Stimulated activated CD8-positive, alpha-beta memory T cell treated with anti-CD3 and anti-CD28 coated beads, Interleukin-4, amount 100 ng/mL, for 4 hours (primary cell): ENCODE measurements at places on chromosomes 12 and 14.

DNA sequence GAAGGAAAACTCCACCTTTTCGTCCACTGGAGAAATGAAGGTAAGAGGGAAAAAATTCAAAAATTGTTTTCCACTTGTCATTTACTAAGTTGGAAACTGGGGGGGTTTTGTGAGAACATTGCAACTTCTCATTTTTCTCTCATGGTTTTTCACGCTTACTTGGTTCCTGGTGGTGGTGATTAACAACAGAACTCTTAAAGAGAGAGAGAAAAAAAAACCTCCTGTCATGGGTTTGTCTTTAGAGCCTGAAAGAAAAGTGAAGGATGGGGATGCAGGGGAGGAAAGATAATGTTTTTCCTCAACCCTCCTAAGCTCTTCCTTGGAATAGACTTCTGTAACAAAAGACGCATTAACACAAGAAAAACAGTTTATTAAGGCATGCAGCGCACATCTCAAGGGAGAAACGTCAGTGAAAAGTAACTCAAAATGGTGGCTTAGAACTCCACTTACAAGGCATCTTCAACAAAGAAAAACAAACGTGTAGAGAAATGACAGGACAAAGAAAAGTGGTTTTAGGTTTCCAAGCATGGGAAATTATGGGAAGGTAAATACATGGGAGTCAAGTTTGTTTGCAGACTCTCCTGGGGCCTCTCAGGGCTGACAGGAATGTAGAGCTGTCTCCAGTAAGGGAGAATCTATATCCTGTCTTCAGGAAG lies 81.9 kb upstream of the ATF7IP start:
- no peak for DNase-seq

DNA sequence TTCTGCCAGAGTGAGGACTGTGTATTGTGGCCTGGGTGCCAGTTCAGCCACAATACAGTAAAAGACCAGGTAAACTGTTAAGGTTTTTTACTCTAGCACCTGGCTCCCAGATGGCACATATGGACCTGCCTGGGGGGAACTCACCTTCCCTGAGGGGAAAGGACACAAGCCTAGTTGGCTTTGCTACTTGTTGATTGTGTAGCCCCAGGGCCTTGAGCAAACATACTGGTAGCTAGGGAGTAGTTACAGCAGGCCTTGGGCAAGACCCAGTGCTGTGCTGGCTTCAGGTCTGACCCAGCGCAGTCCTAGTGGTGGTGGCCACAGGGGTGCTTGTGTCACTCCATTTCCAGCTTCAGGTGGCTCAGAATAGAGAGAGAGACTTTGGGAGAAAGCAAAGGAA lies 216.4 kb downstream of the KLHL28 start:
- no peak for DNase-seq

DNA sequence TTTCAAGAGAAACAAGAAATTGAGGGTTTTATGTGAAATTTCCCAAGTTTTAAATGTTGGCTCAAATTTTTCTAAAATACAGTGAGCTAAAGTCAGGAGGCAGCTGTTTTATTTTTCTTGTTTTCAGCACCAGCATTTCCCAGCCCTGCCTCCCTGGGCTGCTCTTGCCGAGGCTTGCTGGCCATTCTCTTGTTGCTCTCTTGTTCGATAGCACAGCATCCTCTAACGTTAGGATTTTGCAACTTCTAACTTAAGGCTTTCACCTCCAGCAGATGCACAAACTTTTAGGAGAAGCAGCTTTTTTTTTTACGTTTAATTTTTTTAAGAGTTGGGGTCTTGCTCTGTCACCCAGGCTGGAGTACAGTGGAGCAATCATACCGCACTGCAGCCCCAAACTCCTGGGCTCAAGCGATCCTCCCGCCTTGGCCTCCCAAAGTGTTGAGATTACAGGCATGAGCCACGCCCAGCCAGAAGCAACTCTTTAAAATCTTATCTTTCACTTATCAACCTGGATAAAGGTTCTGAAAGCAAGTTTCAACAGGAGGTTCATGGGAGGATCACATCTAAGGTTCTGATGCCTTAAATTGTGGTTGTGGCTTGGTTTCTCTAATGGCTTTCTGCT lies 40.2 kb downstream of the B4GALNT3 start:
- DNase-seq = no peak

DNA sequence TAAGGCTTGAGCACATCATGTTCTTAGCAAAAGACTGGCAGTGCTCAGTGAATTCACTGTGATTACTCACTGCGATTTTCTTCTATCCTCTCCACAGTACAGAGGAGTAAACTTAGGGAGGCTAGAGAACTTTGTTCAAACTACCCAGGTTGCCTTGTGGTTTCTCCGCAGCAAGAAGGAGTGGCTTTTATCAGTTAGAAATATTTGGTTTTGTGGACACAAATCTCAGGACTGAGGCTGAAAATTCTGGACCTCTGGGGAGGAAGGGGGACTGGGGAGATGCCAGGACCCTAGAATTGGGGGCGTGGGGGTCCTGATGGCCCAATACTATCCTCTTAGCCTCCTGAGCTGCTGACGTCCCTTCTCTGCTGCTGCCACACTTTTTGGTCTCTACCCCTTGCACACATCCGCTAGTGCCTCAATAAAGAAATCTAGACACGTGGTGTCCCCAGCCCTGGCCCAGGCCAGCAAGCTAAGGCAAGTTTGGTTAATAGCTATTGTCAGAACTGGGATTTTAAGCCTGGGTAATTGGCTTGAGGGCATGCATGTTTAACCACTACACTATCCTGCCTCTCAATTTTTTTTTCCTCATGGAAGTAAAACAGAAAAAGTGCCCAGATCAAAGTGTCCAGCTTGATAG lies 842 bp downstream of the OAS2 start:
- no peak for DNase-seq

DNA sequence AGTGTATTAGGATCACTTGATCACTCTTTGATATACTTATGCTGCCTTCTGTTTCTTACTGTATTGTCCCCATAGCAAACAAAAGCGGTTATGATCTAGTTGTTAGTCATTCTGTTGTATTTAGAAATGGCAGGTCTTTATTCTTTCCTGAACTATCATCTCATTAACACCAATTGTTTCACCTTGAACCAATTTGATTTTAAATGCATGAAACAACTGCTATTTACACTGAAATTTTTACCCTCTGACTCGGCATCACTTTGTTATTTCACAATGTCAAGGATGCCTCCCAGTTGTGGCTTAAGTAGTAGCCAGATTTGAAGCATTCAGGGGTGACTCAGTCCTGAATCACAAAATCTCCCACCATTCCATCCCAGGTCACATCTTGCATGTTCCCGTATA lies 303.5 kb downstream of the EGLN3 start:
- no peak for DNase-seq

GRCh38 chr12:86914721-86915120 lies 658.5 kb upstream of the MGAT4C start:
- DNase-seq = no peak

- DNase-seq = no peak
Measured at GRCh38 chr12:104756901-104757300, 201.2 kb downstream of the SLC41A2 start.

DNA sequence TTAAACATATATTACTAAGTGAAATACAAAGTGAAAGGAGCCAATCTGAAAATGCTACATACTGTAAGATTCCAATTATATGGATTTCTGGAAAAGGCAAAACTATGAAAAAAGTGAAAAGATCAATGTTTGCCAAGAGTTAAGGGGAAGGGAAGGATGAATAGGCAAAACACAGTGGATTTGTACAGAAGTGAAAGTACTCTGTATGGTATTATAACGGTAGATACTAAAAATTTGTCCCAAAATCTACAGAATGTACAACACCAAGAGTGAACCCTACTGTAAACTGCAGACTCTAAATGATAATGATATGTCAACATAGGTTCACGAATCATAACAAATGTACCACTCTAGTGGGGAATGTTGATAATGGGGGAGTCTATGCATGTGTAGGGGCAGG lies 17.8 kb downstream of the EEA1 start:
- DNase-seq = no peak

DNA sequence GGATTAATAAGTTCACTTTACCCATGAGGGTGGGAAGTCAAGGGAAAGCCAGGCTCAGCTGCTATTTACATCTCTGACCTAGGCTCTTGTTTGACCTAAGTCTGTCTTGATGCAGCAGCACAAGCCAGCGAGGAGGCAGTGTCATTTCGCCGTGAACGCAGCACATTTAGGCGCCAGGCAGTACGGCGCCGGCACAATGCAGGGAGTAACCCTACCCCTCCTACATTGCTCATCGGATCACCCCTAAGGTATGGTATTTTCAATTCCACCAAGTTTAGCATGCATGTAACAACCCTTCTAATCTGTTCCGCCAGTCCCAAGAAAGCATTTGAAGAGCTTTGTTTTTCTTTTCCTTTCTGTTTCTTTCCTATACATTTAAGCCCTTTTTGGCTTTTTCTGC lies 81.2 kb downstream of the PCNX1 start:
- no peak for DNase-seq

DNA sequence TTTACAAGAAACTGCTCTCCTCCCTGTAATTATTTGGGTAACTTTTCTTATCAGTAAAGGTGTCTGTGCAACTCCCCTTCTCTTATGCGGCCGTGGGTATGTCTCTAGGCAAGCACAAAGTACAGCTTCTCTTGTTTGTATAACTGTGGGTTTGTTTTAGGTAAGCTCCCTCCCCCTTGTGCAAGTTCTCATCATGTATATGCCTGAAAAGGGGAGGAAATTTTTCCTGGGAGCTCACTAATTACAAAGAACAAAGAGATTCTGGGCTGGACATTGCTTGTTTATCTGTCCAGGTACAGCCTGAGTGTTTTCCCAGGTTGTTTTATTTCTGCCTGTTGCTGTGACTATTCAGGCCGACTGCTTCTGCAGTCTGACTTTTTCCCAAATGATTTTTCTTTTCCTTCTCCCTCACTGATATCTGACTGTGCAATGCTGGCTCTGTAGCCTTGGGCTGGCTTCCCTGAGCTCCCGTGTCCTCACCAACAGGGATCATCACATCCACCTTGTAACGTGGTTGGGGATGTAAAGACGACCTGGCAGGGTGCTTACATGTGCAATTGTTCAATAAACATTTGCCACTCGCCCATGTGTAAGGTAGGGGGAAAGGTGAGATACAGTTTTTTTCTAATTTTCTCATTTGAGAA lies 916.5 kb downstream of the AACS start:
- no peak for DNase-seq

DNA sequence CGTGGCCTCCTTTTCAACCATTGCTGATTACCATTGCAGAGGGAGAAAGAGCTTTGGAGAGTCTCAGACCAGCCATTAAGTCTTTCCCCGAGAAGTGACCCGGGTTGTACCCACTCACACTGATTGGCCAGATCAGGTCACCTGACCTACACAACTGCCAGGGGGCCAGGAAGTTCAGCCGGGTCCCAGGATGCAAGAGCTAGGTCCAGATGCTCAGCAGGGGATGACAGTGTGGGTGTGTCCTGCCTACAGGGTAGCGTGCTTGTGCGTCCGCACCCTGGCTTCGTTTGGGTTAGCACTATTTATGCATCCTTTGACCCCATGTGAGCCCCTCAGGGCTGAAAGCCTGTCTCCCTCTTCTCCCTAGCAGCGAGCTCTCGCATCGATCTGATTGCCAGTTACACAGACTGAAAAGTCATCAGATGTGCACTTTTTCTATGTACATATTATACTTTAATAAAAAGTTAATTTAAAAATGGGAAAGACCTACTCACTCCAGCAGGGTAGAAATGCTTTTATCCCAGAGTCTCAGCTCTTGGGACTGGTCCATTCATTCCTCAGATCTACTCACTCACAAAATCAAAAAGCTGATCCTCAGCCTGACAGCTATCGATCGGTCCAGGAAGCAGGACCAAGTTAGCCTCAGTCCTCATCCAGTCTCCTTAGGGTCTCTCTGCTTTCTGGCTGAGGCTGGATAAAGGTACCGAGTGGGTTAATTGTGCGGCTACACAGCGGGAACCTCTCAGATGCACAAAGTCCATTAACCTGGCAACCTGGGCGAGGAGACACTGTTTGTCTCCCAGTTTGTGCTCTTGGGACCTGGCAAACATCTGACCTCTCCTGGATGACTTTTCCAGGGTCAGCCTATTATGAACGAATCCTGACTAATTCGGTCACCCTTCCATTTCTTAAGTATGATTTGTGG lies 68.0 kb downstream of the SERPINA3 start:
- DNase-seq = no peak

DNA sequence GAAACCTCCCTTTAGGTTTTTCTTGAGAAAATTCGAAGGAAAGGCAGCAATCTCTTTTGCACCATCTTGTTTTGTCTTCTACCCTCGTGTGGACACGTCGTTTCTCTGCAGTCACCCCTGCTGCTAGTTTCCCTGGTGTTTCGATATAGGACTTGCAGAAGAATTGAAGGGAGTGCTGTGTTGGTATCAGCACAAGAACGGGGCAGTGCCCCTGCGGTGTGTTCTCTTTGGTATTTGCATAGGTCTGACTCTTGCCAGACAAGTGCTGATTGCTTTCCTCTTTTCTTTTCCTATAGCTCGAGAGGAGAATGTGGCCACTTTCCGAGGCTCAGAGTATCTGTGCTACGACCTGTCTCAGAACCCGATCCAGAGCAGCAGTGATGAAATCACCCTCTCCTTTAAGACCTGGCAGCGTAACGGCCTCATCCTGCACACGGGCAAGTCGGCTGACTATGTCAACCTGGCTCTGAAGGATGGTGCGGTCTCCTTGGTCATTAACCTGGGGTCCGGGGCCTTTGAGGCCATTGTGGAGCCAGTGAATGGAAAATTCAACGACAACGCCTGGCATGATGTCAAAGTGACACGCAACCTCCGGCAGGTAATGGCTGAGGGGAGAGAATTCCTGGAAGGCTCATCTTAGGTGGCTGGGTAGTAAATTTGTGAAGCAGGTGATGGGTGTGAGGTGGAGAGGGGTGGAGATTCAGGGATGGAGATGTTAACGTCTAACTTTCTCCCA lies 474.8 kb downstream of the NRXN3 start:
- DNase-seq = no peak

- no peak for DNase-seq
Measured at GRCh38 chr14:31441273-31442111, 15.8 kb downstream of the DTD2 start.

- DNase-seq = no peak
Measured at GRCh38 chr12:2959505-2960389, 550 bp downstream of the TEAD4 start.

DNA sequence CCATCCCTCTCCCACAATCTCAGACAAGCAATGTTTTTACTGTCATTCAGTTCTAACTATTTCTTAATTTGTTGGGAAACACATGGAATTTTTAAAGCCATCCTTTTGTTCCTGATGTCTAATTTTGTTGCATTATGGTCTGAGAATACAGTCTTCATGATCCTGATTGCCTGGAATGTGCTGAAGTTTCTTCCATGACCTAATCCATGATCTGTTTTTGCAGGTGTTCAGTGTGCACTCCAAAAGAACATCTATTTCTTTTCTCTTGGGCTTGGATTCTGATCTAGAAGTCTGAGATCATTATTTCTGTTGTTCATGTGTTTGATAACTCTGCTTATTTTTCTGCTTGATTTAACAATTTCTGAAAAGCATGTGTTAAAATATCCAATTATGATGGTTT lies 43.2 kb upstream of the PHC1 start:
- no peak for DNase-seq

- no peak for DNase-seq
Measured at GRCh38 chr14:86521031-86521730, 991.2 kb downstream of the FLRT2 start.

DNA sequence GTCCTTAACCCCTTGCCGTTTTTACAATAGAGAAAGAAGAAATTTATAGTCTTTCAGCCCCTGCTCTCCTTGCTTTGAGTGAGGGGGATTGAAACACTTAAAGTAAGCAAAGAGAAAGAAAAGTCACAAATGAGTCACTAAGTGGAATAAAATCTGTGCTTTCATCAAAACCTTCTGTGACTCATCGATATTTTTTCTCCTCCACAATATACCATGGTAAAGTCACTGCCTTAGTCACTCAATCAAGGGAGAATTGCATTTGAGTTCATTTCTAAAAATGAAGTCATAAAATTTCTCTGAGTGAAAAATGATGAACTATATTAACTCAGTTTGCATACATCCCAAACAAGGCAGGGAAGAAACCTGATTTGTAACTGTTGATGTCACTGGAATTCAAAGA lies 470.3 kb downstream of the FOXG1 start:
- DNase-seq = no peak
